Progenitor cell of endocrine pancreas (in vitro differentiated cells): ENCODE measurements at places on chromosomes 4 and X. TPM values are rescaled to one million over a fixed set of nuclear protein-coding genes. Genes with fewer than 3 reads are reported as not detected.

Gene DCX
- total RNA-seq, result 145 and 171 TPM in 2 replicates

DNA sequence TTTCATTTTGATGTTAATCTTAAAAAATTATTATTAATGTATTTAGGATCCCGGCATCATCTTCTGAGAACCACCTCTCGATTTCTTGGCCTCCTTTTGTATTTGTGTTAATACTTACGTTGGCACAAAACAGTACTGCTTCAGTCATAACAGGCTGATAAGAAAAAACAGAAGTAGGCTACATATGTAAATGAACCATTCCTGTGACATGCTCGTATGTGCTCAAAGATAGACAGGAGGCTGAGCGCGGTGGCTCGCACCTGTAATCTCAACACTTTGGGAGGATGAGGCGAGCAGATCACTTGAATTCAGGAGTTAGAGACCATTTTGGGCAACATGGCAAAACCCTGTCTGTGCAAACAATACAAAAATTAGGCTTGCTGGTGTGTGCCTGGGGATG, 109.4 kb upstream of the H2AZ1 start:
- no peak for DNase-seq

Gene SYN1
- total RNA-seq, result 5.3 and 6.7 TPM in 2 replicates

GRCh38 chr4:146124023-146124680, 51.4 kb upstream of the LSM6 start:
- no peak for DNase-seq

GRCh38 chrX:136768469-136769084, 12.2 kb downstream of the ARHGEF6 start:
- no peak for DNase-seq
